ENCODE measurements at places on chromosomes 5 and 9. TPM values are rescaled to one million over a fixed set of nuclear protein-coding genes. Genes with fewer than 3 reads are reported as not detected.

ZFP37 gene
- 22.8 TPM for total RNA-seq

C9orf50 gene
- not detected for total RNA-seq

GRM6 gene
- under 0.01 TPM for total RNA-seq

PCDHA1 gene
- total RNA-seq, result 8.6 TPM

LCN1 gene
- not detected for total RNA-seq

CDH6 gene
- total RNA-seq, result 37.1 TPM

STPG3 gene
- total RNA-seq, result not detected

GRCh38 chr9:75372499-75373268 lies 284.4 kb downstream of the OSTF1 start:
- DNase-seq, result no peak

DNA sequence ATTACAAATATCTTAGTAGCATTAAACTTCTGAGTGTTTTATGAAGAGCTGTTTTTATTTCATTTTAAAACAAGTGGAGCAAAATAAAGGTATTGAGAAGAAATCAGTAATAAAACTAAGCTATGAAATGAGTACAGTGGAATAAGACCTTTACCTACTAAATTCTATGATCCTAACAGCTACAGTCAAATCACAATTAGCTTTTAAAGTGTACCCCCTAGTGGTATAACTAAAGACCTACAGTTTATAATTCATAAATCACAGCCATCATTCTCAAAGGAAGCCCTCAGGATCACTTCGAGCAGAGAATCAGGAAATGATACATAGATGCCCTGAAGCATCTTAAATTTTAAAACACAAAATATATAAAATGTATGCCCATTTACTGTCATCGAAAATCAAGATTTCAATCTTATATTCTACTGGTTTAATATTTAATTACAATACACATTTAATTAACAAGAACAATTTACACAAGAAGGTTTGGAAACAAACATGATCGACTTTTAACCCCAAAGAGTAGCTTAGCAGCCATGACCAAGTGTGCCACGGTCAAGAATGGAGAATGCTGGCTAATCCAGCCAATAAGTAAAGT lies 12.3 kb downstream of the CCNH start:
- no peak for DNase-seq

DNA sequence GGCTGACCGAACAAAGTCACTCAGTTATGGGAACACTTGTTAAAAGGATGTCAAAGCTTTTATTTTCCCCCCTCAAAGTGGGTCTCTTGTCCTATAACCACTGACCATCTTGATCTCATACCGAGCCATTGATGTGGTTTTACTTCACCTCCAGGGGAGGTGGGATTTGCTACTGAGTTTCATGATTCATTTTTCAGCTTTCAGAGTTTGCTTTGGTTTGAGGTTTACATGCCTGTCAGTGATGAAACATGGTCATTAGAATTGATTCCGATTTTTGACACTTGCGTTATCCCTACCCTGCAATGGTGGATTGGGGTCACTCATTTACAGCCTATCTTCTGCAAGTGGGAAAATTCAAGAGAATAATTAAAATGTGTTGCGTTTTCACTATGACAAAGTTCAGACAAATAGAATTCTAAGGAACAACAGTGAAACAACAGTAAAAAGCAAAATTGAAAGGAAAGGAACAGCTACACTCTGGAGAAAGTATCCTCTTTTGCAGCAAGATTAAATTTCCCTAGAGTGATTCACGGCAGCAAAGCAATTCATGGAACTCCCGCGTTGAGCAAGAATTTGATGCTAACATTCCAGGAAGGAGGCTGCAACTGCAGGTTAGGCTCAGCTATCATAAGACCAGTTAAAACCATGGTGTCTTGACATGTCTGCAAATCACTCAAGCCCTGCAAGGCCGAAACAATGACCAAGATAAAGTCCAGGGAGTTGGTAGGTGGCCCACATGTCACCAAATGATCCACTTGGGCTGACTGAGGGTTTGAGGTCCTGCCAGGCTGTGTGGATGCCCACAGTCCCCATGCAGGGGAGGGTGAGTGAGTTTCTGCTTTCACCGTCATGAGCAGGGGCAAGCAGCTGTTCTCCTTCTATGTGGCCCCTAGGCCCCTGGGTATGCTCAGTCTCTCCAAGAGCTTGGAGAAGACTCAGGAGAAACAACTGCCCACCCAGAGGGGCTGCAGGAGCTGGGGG lies 9.4 kb downstream of the GADD45G start:
- no peak for DNase-seq

GRCh38 chr5:96330530-96331140 lies 102.4 kb downstream of the PCSK1 start:
- no peak for DNase-seq

- no peak for DNase-seq
Measured at GRCh38 chr5:132389051-132389331, 19.5 kb downstream of the SLC22A5 start.

- no peak for DNase-seq
Measured at GRCh38 chr5:68147659-68148058, 67.9 kb upstream of the PIK3R1 start.

All from frontal cortex (tissue), 4 donors.